ENCODE measurements at places on chromosomes 16 and 17. TPM values are rescaled to one million over a fixed set of nuclear protein-coding genes. Genes with fewer than 3 reads are reported as not detected.

The SIRT7 gene
- 8.7 TPM for total RNA-seq

The ADORA2B gene
- total RNA-seq: 29.3 TPM

The SLC47A1 gene
- total RNA-seq: 2.2 TPM

The WNK4 gene
- total RNA-seq: not detected

The SLC5A10 gene
- total RNA-seq: 0.10 TPM

The PIRT gene
- not detected for total RNA-seq

The TSR1 gene
- total RNA-seq: 54.8 TPM

The CPPED1 gene
- 9.5 TPM for total RNA-seq
